ENCODE measurements at places on chromosomes 3 and 15.

DNA sequence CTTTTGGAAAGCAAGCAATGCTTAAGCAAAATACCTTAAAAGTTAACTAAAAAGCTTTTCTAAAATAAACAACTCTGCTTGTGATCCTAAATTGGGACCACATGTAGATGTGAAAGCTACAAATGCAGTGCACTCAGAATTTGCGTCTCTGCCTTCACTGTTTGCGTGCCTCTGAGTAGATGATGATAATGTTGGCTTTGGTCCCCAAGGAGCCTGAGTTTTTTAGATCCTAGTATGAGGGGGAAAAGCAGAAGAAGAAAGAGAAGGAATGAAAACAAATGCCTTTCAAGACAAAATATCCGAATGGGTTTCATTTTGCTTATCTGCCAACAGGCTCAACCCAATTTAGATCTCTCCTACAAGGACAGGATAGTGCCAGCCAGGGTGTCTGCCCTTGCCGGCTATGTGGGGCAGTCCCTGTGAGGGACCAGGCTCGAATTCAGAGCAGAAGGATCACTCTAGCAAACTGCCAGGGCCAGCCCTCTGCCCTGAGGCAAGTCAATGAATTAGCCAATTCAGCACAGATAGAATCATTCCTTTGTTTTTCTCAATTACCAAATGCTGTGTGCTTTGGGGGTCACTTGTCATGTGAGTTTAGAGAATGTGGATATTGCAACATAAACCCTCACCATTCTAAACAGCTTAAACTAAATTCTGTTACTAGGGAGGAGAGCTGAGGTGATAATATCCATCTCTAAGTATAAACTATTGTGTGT is 28.5 kb downstream of the SCG5 start:
- no peaks in the 10 kb centered on the region for H3K27me3 ChIP-seq
- H3K4me1 ChIP-seq: peaks cover 35% of the 10 kb centered on the region
- H3K36me3 ChIP-seq: no peaks in the 10 kb centered on the region
- peak overlapping the region; percentile 27 for H3K27ac ChIP-seq
- no peak for DNase-seq
- no peak overlapping the region for H3K4me3 ChIP-seq

- no peaks in the 10 kb centered on the region for H3K27me3 ChIP-seq
- H3K4me1 ChIP-seq: peaks cover 51% of the 10 kb centered on the region
- no peaks in the 10 kb centered on the region for H3K36me3 ChIP-seq
- H3K27ac ChIP-seq: no peak overlapping the region
- H3K4me3 ChIP-seq: no peak overlapping the region
Measured at GRCh38 chr15:39304201-39304841, 276.6 kb upstream of the THBS1 start.

GRCh38 chr15:71628988-71629770 is 181.2 kb upstream of the NR2E3 start:
- DNase-seq: no peak
- no peaks in the 10 kb centered on the region for H3K36me3 ChIP-seq
- no peak overlapping the region for H3K27ac ChIP-seq
- no peak overlapping the region for H3K4me3 ChIP-seq

- H3K27me3 ChIP-seq: no peaks in the 10 kb centered on the region
- no peak overlapping the region for H3K27ac ChIP-seq
- DNase-seq: no peak
- H3K36me3 ChIP-seq: no peaks in the 10 kb centered on the region
- no peak overlapping the region for H3K4me3 ChIP-seq
Measured at GRCh38 chr3:3586336-3586735, 212.9 kb upstream of the LRRN1 start.

GRCh38 chr15:99564221-99565048 is 1.3 kb upstream of the MEF2A start:
- peaks cover 13% of the 10 kb centered on the region for H3K4me1 ChIP-seq
- H3K27ac ChIP-seq: no peak overlapping the region
- peaks cover 3% of the 10 kb centered on the region for H3K36me3 ChIP-seq
- DNase-seq: peak; percentile 7
- peak overlapping the region; percentile 73 for H3K4me3 ChIP-seq
- peaks cover 10% of the 10 kb centered on the region for H3K27me3 ChIP-seq

- H3K27ac ChIP-seq: no peak overlapping the region
- no peak for DNase-seq
- H3K36me3 ChIP-seq: peaks cover 3% of the 10 kb centered on the region
- no peak overlapping the region for H3K4me3 ChIP-seq
Measured at GRCh38 chr15:69164807-69165636, 4.6 kb downstream of the GLCE start.

DNA sequence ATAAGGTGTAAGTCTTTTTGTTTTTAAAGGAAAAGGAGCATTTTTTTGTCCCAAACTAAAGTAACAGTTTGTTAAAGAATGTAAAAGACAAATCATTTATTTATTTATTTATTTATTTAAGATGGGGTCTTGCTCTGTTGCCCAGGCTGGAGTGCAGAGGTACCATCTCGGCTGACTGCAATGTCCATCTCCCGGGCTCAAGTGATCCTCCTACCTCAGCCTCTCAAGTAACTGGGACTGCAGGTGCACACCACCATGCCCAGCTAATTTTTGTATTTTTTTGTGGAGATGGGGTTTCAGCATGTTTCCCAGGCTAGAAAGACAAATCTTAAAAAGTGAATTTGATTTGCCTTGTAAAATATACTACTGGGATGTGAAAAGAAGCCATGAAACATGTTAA is 86.3 kb upstream of the PLXND1 start:
- DNase-seq: no peak
- H3K27me3 ChIP-seq: no peaks in the 10 kb centered on the region
- no peak overlapping the region for H3K27ac ChIP-seq
- no peak overlapping the region for H3K4me3 ChIP-seq
- H3K36me3 ChIP-seq: no peaks in the 10 kb centered on the region

DNA sequence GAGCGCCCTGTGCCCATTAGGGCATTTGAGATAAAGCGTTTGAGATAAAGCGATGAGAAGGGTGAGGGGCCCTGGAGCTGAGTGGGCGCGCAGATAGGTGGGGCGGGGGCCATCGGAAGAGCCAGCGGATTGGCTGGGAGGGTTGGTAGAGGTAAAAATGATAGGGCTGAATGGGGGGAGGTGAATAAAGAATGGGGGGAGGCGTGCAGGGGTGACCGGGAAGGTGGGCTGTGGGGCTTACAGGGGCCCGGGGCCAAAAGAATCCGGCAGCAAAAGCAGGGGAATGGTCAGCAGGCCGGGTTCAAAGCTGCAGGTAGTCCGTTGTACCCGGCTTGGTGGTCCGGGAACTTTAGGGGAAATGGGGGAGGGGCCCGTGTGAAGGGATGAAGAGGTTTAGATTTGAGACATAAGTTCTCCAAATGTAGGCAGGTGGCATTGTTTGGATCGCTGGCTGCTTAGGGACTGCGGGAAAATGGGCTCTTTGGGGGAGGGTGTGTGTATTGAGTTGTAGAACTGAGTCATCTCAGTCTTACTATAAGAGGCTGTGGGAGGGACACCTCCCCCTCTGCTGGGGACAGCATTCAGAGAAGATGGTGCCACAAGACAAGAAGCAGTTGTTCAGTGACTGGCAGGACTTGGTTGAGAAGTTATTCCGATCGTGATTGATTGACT is 610 bp downstream of the ARID3B start:
- peak overlapping the region; percentile 88 for H3K4me3 ChIP-seq
- DNase-seq: peak; percentile 55
- H3K27me3 ChIP-seq: no peaks in the 10 kb centered on the region
- H3K36me3 ChIP-seq: 0 out of 2 replicates have a peak, but pooled peaks cover 5% of the 10 kb centered on the region
- H3K27ac ChIP-seq: no peak overlapping the region

DNA sequence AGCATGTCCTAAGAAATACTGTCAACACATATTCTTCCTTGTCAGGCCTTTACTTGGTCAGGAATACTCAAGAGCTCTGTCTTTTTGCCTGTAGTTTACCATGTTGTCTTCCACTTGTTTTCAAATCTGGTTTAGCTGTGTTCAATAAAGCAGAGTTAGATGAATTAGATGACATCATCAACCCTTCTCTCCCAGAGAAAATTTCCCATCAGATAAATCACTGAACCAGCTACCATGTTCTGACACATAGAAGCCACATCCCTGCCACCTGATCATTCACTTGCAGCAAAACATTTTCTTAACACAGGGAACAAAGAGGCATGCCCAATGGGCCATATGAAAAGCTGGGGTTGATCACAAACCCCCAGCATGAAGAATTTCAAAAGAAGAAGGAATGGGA is 42.1 kb downstream of the TERC start:
- no peaks in the 10 kb centered on the region for H3K36me3 ChIP-seq
- no peak overlapping the region for H3K27ac ChIP-seq
- no peak overlapping the region for H3K4me3 ChIP-seq
- H3K27me3 ChIP-seq: no peaks in the 10 kb centered on the region
- no peaks in the 10 kb centered on the region for H3K4me1 ChIP-seq

Measured in SJSA1 (cell line).